ENCODE measurements at places on chromosomes 6 and 20.

GRCh38 chr6:21807299-21808044 lies 213.9 kb downstream of the SOX4 start:
- DNase-seq, result no peak

DNA sequence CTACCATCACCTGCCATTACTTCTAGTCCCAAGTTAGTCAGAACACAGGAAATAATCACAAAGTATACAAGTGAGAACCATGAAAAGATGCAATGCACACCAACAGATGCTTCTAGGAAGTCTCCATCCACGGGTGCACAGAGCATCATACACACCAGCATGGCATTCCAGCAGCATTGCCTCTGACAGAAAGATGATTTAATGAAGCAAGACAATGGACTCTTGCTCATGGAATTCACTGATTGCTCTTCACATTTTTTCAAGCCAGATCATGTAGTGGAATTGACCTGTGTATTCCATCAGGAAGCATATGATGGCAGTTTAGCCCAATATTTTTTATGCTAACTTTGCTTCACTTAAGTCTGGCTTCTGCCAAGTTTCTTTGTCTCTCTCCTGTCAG lies 406.3 kb upstream of the RGS17 start:
- DNase-seq, result no peak

GRCh38 chr6:21965016-21965415 lies 331.8 kb downstream of the PRL start:
- no peak for DNase-seq

GRCh38 chr20:24773751-24774201 lies 175.3 kb upstream of the CST7 start:
- no peak for DNase-seq

GRCh38 chr6:122652431-122652830 lies 42.2 kb downstream of the PKIB start:
- DNase-seq, result no peak

GRCh38 chr6:167244064-167244960 lies 46.8 kb upstream of the UNC93A start:
- DNase-seq, result no peak

DNA sequence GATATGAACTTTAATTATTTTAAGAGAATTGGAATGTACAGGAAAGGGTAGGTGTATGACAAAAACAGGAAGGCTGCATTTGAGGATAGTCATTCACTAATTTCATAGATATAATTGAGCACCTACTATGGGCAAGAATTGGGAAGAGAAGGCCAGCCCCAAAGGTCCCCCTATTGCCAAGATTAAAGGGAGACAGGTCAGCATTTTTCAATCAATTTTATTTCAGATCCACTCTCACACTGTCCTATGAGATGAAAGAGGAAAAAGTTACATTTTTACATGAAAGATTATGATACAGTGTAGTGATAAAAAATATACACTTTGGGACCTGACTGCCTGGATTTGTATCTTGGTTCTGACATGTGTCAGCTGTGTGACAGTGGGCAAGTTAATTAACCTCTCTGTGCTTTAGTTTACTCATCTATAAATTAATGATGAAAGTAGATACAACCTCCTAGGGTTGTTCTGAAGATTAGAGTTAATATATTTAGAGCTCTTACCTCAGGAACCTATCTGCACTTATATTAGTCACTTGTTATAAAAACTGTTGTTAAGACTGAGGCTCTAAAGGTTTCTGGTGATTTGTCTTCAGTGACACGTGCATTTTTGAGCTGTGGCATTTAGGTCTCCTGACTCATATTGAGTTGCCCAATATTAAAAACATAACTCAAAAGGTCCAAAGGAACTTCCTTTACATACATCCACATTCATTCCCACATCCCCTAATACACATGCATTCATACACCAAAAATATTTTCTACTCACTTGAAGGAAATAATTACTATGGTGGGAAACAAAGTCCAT lies 45.7 kb downstream of the SCGN start:
- DNase-seq, result no peak

GRCh38 chr6:90118581-90118980 lies 178.1 kb downstream of the BACH2 start:
- DNase-seq, result no peak

DNA sequence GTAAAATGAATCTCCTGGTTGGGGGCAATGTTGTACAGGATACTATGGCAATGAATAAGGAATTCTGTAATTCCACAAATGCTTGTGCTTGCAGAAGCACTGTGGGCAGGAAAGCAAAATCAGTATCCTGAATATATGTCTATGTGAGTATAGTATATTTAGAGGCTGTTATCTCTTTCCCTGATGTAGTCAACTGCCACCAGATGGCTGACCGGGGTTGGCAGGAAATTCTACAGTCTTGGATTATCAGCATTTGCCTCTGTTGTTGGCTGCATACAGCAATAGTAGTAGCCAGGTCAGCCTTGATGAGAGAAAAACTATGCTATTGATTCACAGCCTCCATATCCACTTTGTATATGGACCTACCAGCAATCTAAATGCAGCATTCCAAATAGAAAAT lies 425.1 kb upstream of the JAG1 start:
- DNase-seq, result no peak
